Smooth muscle cell of the umbilical artery (primary cell): ENCODE measurements at places on chromosomes 7 and 10. TPM values are rescaled to one million over a fixed set of nuclear protein-coding genes. Genes with fewer than 3 reads are reported as not detected.

The GATA3 gene
- total RNA-seq: not detected in 2 replicates

The NRCAM gene
- 0.28 and 0.30 TPM in 2 replicates for total RNA-seq

The PNLIPRP1 gene
- total RNA-seq: not detected in 2 replicates

The UPK3B gene
- under 0.01 TPM in 1 of 2 replicates, not detected in the other for total RNA-seq

The PPP1R3C gene
- 84.9 and 362 TPM in 2 replicates for total RNA-seq

The A1CF gene
- not detected in 2 replicates for total RNA-seq

The ABCA13 gene
- under 0.01 and 0.09 TPM in 2 replicates for total RNA-seq

The VIM gene
- 2,353 and 9,144 TPM in 2 replicates for total RNA-seq

The ASB4 gene
- total RNA-seq: not detected in 2 replicates

The NPC1L1 gene
- under 0.01 TPM in 1 of 2 replicates, not detected in the other for total RNA-seq

The MYOZ1 gene
- total RNA-seq: 0.05 and 0.30 TPM in 2 replicates

The ACSL5 gene
- total RNA-seq: 0.30 and 0.46 TPM in 2 replicates

The MMP21 gene
- under 0.01 TPM in 1 of 2 replicates, not detected in the other for total RNA-seq

The CFAP69 gene
- total RNA-seq: 5.0 and 5.3 TPM in 2 replicates

The CYP26C1 gene
- 0.09 TPM in 1 of 2 replicates, not detected in the other for total RNA-seq

The GRK5 gene
- total RNA-seq: 9.0 and 11.6 TPM in 2 replicates

The VWDE gene
- total RNA-seq: 0.09 and 0.30 TPM in 2 replicates

The XRCC2 gene
- total RNA-seq: 0.30 and 1.8 TPM in 2 replicates

The SPDYE1 gene
- not detected in 2 replicates for total RNA-seq

The HSPB1 gene
- total RNA-seq: 42.8 and 52.2 TPM in 2 replicates

The ZNF438 gene
- 2.3 and 2.7 TPM in 2 replicates for total RNA-seq

The RET gene
- 0.30 and 0.74 TPM in 2 replicates for total RNA-seq

The SRRM3 gene
- total RNA-seq: 0.30 TPM in 1 of 2 replicates, not detected in the other

The HOXA6 gene
- 3.6 and 5.8 TPM in 2 replicates for total RNA-seq

The TEX47 gene
- total RNA-seq: not detected in 2 replicates

The CASTOR2 gene
- 5.6 and 12.2 TPM in 2 replicates for total RNA-seq

The FRMPD2 gene
- total RNA-seq: 0.09 TPM in 1 of 2 replicates, not detected in the other

The SPDYE9 gene
- total RNA-seq: not detected in 2 replicates

The OR2A12 gene
- not detected in 2 replicates for total RNA-seq

The CPED1 gene
- 12.8 and 42.6 TPM in 2 replicates for total RNA-seq

The STEAP2 gene
- total RNA-seq: 9.2 and 18.3 TPM in 2 replicates

The CALHM1 gene
- total RNA-seq: not detected in 2 replicates

The PHKG1 gene
- under 0.01 and 0.46 TPM in 2 replicates for total RNA-seq

The IGFBP1 gene
- total RNA-seq: not detected in 2 replicates

The SPAG6 gene
- total RNA-seq: not detected in 2 replicates

The PRF1 gene
- total RNA-seq: not detected in 2 replicates

The UNCX gene
- not detected in 2 replicates for total RNA-seq

The TMEM236 gene
- under 0.01 and 0.23 TPM in 2 replicates for total RNA-seq

The ZNF679 gene
- not detected in 2 replicates for total RNA-seq

The AP3M1 gene
- 26.7 and 40.9 TPM in 2 replicates for total RNA-seq

The LRIT2 gene
- total RNA-seq: not detected in 2 replicates

The NEUROD6 gene
- total RNA-seq: not detected in 2 replicates

The SPACDR gene
- 0.30 and 1.5 TPM in 2 replicates for total RNA-seq
